ENCODE measurements at places on chromosomes 5 and 9. TPM values are rescaled to one million over a fixed set of nuclear protein-coding genes. Genes with fewer than 3 reads are reported as not detected.

Gene SNCAIP
- total RNA-seq, result not detected

DNA sequence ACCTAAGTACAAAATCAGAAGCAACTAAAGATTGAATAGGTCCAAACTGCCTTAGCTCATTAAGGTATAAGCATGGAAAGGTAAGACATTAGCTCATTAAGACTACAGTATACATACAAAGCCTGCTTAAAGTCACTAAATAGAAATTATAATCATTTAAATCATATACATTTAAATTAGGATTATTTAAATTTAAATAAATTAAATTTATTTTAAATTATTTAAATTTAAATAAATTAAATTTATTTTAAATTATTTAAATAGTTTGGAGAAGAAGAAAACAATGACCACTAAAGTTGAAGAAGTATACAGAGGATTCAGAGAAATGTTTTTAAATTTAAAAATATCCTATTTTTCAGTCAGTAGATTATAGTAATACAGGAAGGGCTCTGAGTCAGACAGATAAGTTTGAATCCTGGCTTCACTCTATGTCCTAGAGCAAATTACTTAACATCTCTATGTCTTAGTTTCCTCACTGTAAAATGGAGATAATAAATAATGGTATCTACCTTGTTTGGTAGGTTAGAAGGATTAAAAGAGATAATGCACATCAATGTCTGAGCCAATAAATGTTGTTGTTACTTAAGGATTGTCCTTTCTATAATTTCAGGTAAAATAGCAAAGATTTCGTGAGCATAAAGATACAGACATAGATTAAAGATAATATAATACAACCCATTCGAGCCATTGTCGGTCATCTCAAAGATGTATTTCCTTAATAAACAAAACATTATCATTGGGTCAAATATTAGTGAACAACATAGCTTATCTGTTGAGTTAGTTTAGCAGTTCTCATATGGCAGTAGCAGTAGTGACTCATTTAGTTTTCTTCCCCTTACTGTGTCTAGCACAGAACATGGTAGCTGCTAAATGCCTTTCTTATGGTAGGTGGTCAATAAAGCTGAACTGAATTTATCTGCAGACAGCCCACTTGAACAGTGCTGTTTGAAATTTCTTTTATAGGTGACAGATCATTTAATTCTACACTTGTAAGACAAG, 100.6 kb downstream of the KIAA0825 start:
- no peak for DNase-seq

DNA sequence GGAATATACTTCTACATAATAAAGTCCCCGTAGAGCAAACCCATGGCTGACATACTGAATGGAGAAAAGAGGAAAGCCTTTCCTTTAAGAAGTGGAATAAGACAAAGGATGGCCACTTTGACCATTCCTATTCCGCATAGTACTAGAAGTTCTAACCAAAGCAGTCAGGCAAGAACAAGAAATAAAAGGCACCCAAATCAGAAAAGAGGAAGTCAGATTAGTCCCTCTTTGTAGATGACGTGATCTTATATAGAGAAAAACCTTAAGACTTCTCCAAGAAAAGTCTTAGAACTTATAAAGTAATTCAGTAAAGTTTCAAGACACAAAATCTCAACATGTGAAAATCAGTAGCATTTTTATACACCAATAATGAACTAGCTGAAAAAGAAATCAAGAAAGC, 133.9 kb downstream of the GIN1 start:
- DNase-seq, result no peak

GRCh38 chr5:98076501-98076900, 697.0 kb upstream of the RGMB start:
- DNase-seq, result no peak

Gene DMRTA1
- total RNA-seq, result not detected

DNA sequence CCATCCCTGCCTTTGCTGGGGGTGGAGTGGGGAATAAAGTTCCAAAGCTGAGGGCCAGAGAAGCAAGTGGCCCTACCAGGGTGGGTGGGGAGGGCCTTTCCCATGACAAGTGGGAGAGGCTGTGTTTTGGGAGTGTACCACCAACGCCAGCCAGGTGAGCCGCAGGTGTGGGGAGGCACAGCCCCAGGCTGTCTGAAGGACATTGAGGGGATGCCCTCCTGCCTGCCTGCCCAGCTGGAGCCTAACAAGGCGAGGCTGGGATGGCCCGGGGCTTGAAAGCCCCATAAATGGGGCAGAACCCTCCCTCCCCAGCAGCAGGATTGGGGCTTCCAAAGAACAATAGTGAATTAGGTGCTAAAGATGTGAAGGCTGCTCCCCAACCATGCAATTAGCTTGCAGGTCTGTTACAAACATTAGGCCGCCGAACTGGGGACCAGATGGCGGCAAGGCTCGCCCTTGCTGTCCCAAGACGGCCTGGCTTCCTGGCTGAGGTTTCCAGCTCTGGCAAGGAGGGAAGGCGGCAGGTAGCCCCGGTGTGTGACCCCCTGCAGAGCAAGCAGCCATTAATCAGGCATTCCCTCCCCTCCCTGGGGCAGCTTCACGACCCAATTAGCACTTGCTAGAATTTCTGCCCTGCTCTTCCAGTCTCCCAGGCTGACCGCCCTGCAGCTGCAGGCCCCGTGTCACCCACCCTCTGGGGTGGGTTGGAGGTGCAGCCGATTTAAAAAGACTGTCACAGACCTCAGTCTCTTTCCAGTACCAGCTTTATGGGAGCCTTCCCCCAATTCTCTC, 42.9 kb downstream of the FGF18 start:
- DNase-seq, result no peak

DNA sequence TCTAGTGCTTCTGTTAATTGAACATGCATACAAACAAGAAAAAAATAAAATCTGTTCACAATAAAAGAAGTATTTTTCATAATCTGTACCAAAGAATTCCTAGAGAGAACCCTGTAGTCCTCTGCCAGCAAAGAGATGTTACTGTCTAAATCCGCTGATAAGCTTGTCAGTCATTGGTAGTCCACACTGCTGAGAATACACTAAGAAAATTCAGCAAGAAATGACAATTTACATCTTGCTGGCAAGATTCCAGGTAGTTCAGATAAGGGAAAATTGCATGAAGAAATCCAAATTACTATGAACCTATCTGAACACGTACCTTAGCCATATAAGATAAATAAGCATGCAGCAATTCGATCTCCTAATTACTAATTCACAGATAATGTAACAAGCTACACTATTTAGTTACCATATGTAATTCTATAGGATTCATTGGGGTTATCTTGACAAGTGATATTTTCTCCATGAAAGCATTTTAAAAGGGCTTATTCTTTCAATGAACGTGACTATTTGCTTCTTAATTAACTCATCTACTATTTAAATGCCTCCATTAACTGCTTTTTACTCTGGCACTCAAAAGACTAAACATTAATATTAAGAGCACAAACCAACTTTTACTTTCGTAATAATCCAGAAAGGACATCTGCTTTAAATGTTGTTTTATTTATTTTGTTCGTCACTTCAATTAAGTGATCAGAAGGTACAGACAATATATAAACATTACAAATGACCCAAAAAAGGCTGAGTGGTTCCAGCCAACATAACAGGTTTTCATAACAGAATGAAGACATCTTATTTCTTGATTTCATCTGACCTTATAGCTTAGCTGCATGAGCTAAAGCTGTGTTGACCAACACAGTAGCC, 9.7 kb downstream of the MPDZ start:
- no peak for DNase-seq

DNA sequence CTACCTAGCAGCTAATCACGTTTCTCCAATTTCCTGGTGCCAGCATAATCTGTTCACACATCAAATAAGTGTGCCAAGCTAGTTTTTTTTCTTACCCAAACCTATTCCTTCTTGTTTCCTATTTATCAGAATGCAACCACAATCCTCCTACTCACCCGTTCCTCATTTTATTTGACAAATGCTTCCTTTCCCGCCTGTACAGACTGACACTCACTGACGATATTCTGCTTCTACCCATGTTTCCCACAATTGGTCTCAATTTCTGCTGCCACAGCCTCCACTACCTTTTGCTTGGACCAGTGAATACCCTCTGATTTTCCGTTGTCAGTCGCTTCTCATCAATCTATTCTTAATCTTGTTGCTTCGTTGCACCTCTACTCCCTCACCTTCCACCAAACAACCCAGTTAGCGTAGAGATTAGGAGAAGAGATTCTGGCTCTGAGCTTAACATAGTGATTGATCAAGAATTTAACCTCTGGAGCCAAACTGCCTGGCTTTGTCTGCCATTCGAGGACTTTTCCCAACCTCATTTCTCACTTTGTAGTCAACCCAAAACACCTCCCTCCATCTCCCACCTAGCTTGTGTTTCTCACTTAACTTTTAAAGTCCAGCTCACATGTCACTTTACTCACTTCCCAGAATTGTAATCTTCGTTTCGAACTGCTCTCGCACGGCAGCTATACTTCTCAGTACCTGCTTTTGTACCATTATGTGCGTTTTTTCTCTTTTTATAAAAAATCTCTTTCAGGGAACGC, 729 bp upstream of the TMEM38B start:
- no peak for DNase-seq

Gene EFNA5
- 1.2 TPM for total RNA-seq

- DNase-seq, result no peak
Observed at GRCh38 chr5:67223211-67223610, 26.6 kb upstream of the CD180 start.

GRCh38 chr5:160152901-160153300, 33.7 kb upstream of the PWWP2A start:
- DNase-seq, result no peak

Gene ALDOB
- total RNA-seq, result not detected

DNA sequence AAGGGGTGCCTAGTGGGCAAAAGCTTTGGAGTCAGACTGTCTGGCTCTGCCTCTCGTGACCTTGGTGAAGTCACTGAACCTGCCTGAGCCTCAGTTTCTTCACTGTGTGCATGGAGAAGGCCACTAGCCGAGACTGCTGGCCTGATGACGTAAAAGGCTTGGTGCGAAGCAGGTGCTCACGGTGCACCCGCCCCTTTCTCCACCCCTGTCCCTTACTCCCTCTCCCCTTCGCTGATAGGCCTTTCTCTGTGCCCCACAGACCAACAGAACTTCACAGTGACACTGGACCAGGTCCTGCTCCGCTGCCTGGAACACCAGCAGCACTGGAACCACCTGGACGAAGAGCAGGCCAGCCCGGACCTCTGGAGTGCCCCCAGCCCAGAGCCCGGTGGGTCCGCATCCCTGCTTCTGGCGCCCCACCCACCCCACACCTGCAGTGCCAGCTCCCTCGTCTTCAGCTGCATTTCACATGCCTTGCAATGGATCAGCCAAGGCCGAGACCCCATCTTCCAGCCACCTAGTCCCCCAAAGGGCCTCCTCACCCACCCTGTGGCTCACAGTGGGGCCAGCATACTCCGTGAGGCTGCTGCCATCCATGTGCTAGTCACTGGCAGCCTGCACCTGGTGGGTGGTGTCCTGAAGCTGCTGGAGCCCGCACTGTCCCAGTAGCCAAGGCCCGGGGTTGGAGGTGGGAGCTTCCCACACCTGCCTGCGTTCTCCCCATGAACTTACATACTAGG, 10.4 kb downstream of the FPGS start:
- peak; percentile 53 for DNase-seq

Gene FAM81B
- not detected for total RNA-seq

Gene NPR3
- total RNA-seq, result not detected

Gene SPATA31C1
- total RNA-seq, result not detected

- DNase-seq, result no peak
Observed at GRCh38 chr9:35549441-35549840, 55.6 kb upstream of the TESK1 start.

Gene CCDC180
- 2.3 TPM for total RNA-seq

DNA sequence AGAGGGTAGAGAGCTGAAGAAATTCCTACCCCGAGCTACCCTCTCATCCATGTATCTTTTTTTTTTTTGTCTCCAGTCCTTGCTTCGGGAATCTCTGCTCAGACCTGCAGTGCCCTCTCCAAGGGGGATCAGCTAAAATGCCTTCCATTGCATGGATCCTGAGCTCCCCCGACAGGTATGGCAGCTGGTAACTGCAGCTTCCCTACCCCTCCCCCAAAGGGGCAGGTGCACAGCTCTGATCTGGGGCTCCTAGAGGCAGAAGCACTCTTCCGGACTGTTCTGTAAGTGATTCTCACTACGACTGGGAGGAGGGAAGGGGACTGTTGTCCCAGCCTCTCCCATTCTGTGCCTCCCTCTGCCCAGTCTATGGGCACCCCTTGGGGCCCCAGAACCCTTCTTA, 169.6 kb downstream of the MELK start:
- DNase-seq, result no peak

DNA sequence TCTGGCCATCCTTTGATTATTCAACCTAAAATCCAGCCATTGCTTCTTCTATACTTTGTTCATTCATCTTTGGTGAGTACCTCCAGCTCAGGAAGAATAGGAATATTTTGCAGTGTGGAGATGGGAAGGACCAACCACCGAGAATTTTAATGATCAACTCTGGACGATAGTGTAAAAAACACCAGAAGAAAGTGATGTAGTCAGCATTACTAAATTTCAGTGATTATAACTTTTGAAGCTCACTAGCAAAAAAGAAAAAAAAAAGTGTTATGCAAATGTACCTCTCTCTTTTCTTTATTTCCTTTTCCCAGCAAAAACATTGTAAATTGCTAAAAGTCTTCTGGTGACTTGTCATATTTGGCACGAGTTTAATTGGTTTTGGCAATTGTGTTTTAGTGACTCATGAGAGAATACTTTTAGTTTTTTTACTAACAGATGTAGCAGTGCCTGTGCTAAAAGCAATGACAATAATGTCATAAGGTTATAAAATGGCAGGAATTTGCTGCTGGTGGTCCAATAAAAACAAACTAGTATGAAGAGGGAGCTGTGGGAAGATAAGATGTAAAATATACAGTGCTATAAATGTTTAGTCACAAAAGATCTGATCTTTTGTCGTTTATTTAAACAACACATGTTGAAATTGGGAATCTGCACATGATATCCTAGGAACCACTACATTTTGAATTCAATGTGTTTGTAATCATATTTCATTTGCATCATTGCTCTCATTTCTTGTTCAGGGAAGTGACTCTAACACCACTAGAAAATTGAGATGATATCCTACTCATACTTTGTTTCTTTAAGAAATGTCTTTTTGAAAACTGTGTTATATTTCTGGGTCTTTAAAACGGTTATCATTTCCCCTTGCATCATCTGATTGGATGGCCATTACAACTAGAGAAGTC, 81.3 kb upstream of the ERCC6L2 start:
- no peak for DNase-seq

DNA sequence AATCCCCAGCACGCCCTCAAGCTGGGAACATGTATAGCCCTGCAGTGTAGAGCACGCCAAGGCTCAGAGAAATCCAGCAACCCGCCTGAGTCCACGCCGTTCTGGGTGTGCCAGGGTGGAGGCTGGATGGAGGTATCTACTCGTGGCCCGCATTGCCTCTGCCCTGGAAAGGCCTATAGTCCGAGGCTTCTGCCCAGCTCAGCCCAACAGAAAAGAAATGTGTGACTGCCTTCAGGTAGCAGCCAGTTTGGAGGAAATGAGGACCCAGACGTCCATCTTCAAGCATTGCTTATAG, 18.2 kb downstream of the S1PR3 start:
- DNase-seq, result no peak

DNA sequence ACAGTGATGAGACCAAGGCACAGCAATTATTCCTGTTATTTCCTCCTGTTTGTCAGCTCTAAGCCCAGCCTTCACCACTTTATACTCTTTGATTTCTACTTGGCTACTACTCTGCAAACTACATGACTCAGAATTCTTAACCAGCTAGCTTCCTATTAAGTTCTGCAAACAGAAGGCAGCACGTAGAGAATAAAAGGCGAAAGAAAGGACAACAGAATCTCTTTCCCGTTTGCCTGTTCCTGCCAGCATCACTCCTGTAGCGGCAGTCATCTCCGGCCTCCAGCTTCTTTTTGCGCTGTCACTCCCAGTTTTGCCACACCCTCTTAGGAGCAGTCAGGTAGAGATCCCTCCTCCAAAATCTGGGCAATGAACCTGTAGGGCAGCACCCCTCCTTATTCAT, 29.9 kb downstream of the DPYSL3 start:
- DNase-seq, result no peak

Gene INSL4
- not detected for total RNA-seq
